Stimulated activated CD8-positive, alpha-beta memory T cell treated with anti-CD3 and anti-CD28 coated beads, Interleukin-15, amount 100 ng/mL, for 48 hours (primary cell): ENCODE measurements at places on chromosomes 12 and 14.

DNA sequence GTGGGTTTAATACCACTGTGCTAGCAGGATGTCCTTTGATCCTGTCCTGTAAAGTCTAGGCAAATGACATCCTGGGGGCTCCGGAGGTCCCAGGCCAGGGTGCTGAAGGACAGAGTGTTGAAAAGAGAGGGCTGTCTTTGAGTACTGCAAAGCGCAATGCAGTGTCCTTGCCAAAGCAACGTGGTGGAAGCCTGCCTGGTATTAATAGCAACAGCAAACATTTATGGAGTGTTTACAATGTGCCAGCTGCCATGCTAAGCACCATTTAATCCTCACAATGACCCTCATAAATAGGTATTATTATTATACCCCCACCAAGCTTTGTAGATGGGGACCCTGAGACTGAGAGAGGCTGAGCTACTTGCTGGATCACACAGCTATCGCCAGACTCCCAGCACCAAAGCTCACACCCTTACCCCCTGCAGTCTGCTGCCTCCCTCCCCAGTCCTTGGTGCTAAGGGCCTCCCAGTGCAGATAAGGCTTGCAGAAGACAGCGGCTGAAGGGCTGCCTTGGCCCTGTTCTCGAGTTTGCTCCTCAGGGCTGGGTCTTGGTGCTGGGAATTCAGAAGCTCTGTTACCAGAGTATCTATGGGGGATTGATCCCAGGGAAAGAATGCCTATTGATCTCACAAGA, 427.7 kb downstream of the FUT8 start:
- DNase-seq = no peak

DNA sequence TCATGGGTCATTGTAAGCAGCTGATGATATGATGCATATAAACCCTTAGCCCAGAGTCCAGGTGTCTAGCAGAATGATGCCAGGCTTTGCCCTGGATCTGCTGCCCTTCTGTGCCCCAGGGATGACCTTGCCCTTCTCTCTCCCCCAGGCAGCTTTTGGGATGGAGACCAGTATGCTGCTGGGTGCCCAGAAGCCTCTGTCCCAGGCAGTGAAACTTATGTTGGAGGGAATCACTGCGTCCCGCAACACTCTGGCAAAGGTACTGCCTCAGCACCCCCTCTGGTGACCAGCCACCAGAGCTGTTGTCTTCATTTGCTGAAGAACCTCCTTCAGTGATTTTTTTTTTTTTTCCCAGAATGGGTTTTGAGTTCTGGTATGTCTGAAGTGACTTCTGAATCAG, 23.3 kb downstream of the CYP46A1 start:
- no peak for DNase-seq

GRCh38 chr12:47909839-47910465, 5.2 kb upstream of the VDR start:
- no peak for DNase-seq

DNA sequence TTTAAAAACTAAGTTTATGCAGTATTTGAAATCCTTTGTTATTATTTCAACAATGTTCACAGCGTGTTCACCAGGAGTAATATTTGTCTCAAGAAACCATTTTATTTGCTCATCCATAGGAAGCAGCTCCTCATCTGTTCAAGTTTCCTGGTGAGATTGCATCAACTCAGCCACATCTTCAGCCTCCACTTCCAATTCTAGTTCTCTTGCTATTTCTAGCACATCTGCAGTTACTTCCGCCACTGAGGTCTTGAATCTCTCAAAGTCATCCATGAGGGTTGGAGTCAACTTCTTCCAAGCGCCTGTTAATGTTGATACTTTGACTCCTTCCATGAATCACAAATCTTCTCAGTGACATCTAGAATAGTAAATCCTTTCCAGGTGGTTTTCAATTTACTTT, 18.0 kb downstream of the CLEC9A start:
- no peak for DNase-seq

DNA sequence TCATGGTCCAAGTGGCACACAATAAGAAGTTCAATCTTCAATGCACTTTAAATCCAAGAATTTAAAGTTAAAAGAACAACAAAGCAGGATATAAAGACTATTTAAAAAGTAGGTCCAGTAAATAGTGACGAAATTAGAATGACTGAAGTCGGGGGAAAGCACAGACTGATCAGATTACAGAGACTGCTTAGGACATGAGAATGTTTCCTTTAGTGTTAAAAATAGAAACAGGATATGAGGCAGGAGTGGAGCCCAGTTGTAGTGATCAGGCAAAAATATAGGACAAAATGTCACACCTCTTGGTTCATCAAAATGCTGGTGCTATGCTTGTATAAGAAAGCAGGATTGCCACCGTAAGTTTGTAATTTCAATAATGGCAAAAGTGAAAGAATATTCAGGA, 52.2 kb upstream of the CD163 start:
- no peak for DNase-seq
